Spleen (tissue), 13 donors: ENCODE measurements at places on chromosomes 1 and 21.

DNA sequence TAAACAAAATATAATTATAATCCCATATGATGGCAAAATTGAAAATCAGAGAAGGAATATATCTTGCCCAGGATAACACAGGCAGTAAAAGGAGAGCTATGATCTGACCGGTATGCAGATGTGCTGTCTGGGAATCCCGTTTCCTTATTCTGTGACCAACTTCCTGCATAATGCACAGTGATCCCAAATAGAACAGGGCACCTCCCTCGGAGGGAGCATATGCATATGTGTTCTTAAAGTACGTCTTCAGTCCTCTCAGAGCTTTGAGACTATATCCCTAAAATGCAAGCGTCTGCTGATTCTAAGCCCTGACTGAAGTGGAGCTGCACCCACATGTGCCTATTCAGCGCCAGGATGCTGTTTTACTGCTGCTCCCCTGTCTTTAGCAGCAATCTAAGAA lies 366.1 kb upstream of the PTBP2 start:
- no peak for DNase-seq

- no peak for DNase-seq
Observed at GRCh38 chr21:34989337-34990151, 59.6 kb downstream of the RUNX1 start.

DNA sequence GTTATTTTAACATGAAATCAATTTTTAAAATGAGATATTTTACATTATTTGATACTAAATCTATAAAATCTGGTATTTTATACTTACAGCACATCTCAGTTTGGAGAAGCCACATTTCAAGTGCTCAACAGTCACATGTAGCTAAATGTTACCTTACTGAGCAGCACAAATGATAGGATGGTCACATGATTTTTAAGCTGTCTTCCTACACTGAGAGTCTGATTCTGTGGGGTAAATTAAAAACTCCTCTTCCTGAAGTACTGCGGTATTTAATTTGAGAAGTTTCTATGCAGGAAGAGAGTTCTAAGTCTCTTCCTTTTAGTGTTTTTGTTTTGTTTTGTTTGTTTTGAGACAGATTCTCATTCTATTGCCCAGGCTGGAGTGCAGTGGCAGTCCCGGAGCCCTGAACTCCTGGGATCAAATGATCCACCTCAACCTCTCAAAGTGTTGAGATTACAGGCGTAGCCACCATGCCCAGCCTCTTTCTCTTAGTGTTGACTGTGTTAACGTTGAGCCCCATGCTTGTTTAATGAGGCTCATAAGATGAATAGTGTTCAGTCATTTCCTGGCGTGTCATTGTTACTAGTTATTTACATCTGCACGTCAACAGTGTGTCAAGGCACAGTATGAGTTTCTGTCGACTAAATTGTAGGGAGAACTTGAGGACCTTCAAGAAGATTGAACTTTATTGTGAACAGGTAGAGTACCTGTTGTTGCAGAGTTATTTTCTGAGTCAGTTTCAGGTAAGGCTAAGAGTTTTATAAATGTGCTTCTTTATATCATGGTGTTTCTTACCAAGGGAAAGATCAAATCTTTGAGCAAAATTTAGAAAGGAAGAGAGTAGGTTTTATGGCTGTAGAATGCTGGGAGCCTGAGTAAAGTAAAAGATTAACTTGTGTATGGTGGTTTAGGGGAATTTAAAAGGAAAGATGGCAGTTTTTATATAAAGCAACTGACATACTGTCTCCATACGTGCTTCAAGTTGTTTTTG lies 3.3 kb downstream of the CNST start:
- no peak for DNase-seq

DNA sequence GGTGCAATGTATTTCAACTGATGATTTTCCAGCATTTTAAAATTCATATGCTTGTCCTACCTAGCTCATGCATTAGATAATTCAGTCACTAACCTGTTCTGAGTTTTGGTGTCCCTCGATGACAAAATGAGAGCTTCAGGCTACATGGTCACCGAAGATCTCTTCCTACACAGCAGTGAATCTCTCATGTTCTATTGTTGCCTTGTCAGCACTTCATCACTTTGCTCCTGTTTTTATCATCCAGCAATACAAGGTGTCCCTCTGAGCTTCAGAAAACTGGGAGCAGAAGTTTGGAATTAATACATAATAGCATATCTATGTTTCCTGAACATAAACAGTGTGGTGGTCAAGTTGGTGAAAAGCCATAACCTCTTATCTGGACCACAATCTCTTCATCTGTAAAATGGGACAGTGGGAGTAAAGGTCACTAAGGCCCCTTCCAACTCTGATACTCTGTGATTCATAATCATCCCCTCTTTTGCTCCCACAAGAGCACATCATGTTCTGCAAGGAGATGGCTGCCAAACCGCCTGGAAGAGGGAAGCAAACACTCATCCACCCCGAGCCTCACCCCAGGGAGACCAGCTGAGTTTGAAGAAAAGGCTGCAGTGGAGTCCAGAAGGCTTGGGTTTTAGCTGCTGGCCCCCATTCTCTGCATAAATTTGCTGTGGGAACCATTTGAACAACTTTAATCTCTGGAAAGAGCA lies 137.9 kb upstream of the F3 start:
- no peak for DNase-seq

- no peak for DNase-seq
Observed at GRCh38 chr1:227245613-227246320, 72.5 kb downstream of the CDC42BPA start.

- DNase-seq: no peak
Observed at GRCh38 chr1:113253187-113253586, 137.1 kb upstream of the MAGI3 start.

DNA sequence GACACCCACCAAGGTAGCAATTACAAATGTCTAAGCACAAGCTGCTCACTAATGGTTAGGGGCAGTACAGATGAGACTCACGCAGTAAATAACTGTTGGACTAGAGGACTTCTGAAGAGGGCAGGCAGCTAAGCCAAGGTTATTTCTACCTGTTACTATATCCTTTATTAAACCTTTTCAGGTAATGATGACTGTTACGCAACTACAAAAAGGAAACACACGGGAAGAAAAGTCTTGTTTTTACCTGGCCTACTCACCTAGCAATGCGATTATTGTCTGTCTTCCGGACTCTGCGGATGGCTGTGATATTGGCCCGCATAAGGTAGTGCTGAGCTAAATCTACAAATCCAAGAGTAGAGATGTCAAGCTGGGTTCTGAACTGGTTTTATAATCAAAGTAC lies 17.8 kb upstream of the VHLL start:
- no peak for DNase-seq

DNA sequence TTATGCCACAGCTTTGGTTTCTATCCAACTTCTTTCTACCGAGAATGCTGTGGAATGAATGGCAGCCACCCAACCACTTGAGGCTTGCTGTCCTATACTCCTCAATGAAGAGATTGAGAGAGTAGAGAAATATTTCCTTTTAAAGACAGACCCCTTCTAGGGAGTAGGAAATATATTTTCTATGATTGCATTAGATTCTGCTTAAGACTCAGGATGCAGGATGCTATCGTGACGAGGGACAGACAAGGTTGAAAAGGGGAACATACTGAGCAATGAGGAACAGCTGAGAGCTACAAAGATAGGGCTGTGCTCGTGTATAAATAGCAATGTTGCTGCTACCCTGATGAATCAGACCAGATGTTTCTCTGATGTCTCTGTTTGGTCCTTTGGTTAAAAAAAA lies 7.1 kb upstream of the RASAL2 start:
- DNase-seq: no peak
